Uterine smooth muscle cell (primary cell): ENCODE measurements at places on chromosomes 4 and X. TPM values are rescaled to one million over a fixed set of nuclear protein-coding genes. Genes with fewer than 3 reads are reported as not detected.

Gene C1QTNF7
- 0.12 and 0.33 TPM in 2 replicates for total RNA-seq

Gene CCDC120
- total RNA-seq = 0.11 and 0.37 TPM in 2 replicates

Gene CTAG2
- not detected in 2 replicates for total RNA-seq

Gene TMEM156
- 3.5 and 10.8 TPM in 2 replicates for total RNA-seq

Gene SSX2
- not detected in 2 replicates for total RNA-seq
